ENCODE measurements at places on chromosomes 1 and 21.

DNA sequence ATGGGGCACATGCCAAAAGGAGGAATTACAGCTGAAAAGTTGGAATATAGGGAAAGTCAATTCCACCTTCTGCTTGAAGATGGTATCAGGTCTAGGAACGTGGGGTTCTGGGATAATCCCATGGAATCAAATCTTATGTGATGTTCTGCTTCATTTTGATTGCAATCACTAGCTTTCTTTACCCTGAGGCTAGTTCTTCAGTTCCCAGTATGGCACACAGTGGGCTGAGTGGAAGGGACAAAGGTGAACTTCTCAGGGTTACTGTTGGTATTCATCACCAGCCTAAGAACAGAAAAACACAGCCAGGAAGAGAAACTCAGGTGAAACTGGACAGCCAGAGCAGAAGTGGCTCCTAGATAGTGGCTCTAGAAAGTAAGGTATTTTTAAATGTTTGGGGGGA, 117.8 kb downstream of the TNFSF18 start:
- DNase-seq = no peak

GRCh38 chr1:162367073-162367472, 9.6 kb downstream of the SPATA46 start:
- DNase-seq = no peak

GRCh38 chr1:34378968-34379856, 202.5 kb downstream of the C1orf94 start:
- no peak for DNase-seq

GRCh38 chr1:172069534-172069933, 228.2 kb downstream of the DNM3 start:
- no peak for DNase-seq

DNA sequence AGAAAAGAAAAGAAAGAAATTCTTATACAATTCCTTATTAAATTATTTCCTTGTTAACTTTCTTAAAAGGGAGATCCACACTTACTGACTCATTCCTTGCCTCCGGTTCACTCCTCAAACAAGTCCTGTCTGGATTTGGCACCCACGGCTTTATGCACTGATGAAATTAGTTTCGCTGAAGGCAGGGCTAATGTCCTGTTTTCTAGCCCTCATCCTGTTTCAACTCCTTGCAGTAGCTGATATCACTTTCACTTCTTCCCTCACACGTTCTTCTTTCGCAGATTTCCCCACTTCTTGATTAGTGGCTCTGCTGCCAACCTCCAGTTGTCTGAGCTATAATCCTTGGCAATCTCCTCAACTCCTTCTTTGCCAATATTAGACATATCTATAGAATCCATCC, 215.2 kb downstream of the URB2 start:
- DNase-seq = no peak
